Stimulated activated CD4-positive, alpha-beta T cell treated with anti-CD3 and anti-CD28 coated beads, TNF-alpha, amount 100 ng/mL, for 24 hours (primary cell): ENCODE measurements at places on chromosomes 3 and 15.

DNA sequence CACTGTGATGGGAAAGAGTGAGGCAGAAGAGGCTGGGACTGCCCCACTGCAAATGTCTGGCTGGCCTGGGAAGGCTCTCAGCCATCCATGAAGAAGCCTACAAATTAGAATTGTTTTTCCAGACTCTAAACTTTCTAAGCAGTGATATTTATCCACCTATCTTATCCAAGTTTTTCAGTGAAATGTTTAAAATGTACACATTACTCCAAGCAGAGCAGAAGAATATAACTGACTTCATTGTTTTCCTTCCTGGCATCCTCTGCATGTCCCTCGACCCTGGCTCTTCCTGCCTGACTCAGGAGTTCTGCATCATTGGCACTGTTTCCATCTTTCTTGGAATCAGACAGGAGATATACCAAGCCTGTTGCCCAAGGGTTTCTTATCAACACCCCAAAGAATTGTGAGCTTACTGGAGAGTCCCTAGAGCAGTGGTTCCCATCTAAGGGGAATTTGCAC, 401.5 kb upstream of the PROK2 start:
- no peak for DNase-seq

DNA sequence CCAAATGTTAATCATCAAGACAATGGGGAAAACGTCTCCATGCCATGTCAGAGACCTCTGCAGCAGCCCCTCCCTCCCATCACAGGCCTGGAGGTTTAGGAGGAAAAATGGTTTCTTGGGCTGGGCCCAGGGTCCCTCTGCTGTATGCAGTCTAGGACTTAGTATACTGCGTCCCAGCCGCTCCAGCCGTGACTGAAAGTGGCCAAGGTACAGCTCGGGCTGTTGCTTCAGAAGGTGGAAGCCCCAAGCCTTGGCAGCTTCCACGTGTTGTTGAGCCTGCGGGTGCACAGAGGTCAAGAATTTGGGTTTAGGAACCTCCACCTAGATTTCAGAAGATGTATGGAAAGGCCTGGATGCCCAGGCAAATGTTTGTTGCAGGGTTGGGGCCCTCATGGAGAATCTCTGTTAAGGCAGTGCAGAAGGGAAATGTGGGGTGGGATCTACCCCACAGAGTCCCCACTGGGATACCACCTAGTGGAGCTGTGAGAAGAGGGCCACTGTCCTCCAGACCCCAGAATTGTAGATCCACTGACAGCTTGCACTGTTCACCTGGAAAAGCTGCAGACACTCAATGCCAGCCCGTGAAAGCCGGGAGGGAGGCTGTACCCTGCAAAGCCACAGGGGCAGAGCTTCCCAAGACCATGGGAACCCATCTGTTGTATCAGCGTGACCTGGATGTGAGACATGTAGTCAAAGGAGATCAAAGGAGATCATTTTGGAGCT, 25.0 kb downstream of the NECTIN3 start:
- DNase-seq, result no peak

- DNase-seq, result no peak
Observed at GRCh38 chr3:13042127-13042701, 31.0 kb downstream of the IQSEC1 start.

DNA sequence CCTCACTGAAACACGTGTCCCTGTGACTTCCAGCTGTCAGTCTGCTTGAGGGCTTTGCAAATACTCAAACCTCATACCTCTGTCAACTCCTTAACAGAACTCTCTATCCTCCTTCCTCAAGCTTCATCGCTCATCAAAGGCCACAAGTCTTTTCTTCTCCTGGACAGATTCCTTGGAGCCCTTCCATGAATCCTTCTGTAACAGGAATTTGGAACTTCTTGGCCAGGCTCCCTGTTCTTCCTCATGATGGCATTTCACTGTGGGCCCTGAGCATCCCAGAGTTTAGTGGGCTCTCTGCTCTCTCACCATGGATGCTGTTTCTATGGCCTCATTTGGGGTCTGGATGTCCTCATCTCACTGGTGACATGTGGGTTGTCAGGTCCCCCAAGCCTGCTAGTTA, 105.0 kb upstream of the TLE3 start:
- DNase-seq, result no peak

GRCh38 chr15:58274885-58275284, 136.7 kb downstream of the AQP9 start:
- no peak for DNase-seq

DNA sequence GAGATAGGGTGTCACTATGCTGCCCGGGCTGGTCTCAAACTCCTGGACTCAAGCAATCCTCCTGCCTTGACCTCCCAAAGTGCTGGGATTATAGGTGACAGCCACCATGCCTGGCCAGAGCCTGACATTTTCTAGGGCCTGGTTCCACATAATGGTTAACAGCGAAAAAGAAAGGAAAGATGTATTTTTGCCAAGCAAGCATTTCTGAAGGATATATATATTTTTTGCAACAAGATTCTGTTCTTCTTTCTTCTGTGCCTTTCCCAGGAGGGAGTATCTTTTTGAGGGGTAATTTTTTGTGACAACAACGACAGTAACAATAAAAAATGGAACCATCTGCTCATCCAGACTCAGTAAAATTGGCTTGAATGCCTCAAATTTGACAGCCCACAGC, 8.3 kb upstream of the DNAJA4 start:
- DNase-seq, result no peak

DNA sequence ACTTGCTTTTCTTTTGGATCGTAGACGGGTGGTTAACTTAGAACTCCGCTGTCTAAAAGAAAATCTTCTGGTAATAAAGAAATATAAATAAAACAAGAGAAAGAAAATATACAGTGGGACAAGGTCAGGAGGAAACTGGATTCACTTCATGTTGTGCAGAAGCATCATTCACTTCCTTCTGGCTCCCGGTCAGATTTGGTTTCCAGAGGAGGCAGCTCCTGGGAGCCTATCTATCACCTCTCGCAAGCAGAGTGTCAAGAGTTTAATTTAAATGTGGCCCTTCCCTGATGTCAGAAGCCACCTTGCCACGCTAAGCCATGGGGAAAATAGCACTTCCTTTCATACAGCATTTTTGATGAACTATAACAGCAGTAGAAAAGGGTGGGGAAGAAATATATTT, 139.1 kb downstream of the NSMCE3 start:
- no peak for DNase-seq

- no peak for DNase-seq
Observed at GRCh38 chr15:81852411-81853149, 193.2 kb downstream of the MEX3B start.

DNA sequence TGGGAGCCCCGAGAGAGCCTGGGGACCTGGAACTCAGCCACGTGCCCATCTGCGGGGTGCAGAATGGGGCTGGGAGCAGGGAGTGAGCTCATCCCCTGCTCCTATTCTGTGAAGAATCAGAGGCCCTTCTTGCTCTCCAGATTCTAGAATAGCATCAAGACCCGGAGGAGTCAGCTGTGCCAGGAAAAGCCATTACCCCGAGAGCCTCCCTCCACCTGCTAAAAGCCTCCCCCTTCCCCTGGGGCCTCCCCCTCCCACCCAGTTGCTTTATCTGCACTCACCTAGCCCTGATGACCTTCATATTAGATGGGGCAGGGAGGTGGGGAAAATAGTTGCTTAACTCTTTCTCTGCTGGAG, 23.1 kb downstream of the CCDC33 start:
- DNase-seq, result no peak

DNA sequence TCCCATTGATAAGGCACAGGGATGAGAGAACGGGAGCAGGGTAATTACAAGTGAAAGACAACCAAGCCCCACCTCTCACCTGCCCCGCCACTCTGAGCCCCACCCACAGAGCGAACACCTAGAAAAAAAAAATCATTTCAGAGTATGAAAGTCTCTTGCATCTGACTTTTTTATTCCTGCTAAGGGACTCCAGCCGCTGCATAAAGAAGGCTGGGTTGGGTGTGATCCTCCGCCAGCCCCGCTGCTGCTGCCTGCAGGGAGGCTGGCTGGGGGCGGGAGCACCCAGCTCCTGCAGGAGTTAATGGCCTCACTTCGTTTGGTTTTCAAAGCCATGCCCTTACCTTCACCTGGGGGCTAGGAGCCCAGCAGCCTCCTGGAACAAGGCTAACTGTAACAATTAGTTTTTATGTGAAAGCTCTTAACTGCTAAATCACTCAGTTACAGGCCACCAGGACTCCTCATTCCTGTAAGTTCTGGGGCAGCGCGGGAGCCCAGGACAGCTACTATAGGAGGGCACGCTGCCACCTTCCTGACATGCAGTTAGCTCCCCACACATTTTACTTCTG, 78.0 kb upstream of the SNRPA1 start:
- DNase-seq, result no peak

GRCh38 chr3:129553719-129554118, 10.7 kb downstream of the H1-8 start:
- no peak for DNase-seq

DNA sequence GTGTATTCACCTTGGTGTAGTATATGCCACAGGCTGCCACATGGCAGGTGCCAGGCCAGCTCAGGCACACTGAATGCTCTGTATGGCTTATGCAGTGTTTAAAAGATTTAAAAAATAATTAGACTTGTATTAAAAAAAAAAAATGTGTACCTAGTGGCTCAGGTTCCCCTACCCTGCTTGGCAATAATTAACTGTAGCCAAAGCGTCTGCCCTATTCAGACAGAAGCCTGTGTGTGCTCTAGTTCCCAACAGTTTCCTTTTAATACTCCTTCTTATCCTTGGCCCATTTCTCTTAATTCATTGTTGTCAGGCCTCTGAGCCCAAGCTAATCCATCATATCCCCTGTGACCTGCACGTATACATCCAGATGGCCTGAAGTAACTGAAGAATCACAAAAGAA, 752.2 kb upstream of the CFAP20DC start:
- no peak for DNase-seq

DNA sequence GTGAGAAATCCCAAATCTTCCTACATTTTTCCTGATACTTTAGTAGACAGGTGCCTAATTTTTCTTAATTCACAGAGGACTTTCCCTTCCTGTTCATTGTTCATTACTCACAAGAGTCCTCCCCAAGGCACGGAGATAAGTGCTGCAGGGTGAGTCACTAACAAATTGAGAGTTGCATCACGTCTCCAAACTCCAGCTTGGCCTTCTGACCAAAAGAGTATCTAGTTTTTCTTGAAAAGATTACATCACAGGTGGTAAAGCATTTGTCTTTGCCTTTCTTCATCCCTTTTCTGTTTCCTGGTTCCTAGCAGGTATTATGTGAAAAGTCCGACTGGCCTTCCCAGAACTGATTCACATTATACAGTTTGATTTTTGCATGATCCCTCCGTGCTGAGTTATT, 24.9 kb upstream of the RASGRP1 start:
- DNase-seq, result no peak
